ENCODE measurements at places on chromosomes 16 and 17.

DNA sequence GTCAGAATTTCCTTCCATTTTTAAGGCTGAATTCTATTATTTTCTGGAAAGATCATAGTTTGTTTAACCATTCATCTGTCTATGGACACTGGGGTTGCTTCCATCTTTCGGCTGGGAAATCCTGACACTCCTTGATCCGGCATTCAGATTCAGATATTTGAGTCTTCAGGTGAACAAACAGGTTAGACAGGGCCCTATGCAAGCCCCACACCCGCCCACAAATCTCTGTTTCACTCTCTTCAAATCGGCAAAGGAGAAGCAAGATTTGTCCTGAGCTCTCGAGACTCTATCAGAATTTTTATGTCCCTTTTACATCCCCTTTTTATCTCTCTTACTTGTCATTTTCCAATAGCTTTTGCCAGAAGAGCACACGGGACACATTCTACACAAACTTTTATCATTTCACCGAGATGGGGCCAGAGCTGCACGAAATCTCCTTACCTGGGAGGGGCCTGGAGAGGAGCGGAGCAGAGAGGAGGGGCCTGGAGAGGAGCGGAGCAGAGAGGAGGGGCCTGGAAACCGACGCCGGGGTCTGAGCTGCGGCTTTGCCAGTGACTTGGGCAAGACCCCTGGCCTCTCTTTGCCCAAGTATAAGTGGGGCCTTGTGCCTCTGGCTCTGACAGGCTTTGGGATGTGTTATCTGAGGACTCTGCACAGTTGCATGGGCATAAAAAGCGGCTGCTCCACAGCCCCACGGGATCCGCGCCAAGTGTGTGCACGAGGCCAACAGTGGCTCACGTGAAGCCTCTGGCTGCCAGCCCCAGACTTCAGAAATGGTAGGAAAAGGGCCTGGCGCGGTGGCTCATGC, 54.3 kb upstream of the RBFOX3 start:
- DNase-seq: no peak

DNA sequence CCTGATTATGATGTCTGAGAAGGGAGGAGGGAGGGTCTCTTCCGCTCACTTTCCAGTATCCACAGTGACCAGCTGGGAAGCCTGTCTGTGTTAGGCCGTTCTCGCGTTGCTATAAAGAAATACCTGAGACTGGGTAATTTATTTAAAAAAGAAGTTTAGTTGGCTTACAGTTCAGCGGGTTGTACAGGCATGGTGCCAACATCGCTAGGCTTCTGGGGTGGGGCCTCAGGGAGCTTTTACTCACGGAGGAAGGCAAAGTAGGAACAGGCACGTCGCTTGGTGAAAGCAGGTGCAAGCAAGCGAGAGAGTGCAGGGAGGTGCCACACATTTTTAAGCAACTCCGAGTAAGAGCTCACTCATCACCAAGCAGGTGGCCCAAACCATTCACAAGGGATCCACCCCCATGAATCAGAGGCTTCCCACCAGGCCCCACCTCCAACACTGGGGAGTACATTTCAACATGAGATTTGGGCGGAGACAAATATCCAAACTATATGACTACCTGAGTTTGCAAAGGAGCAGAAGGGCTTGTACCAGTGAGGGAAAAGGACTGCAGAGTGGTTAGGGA, 137.5 kb downstream of the CCDC182 start:
- no peak for DNase-seq

DNA sequence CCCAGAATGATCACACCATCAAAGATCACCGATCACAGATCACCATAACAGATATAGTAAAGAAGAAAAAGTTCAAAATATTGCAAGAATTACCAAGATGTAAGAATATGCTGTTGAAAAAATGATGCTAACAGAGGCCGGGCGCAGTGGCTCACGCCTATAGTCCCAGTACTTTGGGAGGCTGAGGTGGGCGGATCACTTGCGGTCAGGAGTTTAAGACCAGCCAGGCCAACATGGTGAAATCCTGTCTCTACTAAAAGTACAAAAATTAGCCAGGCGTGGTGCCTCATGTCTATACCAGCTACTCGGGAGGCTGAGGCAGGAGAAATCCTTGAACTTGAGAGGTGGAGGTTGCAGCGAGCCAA, 53.2 kb downstream of the CPPED1 start:
- no peak for DNase-seq

DNA sequence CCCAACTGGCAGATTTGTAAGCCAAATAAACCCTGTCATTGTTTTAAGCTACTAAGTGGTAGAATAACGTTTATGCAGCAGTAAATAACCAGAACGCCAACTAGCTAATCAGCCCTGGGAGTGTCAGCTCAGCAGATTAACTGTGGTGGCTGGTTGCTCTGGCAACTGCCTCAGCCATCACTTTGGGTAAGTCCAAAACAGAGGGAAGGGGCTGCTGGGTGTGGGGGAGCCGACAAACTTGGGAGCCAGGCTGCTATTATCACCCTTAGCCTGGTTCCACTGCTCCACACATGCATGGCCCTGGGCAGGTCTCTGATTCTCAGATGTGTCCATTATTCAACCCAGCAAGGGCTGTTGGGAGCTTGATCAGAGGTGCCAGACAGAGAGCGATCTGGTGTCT, 22.2 kb upstream of the RHOT1 start:
- DNase-seq: no peak

- DNase-seq: peak; percentile 53
Measured at GRCh38 chr17:43992641-43993040, 11.8 kb upstream of the NAGS start.

- peak; percentile 60 for DNase-seq
Measured at GRCh38 chr16:74275031-74275636, 21.5 kb upstream of the PSMD7 start.

- DNase-seq: no peak
Measured at GRCh38 chr16:6009151-6009550, 911.6 kb upstream of the EEF2KMT start.

GRCh38 chr17:36184023-36184765, 7.8 kb upstream of the TBC1D3B start:
- no peak for DNase-seq

GRCh38 chr16:49498666-49499413, 125.2 kb downstream of the C16orf78 start:
- no peak for DNase-seq

GRCh38 chr16:28538733-28539596, at the start of gene NUPR1:
NUPR1 (minus strand) TSS chr16:28538974; CDS start chr16:28538907, 67 bp downstream.
- no peak for DNase-seq

- DNase-seq: peak; percentile 56
Measured at GRCh38 chr17:48755356-48755755, 26.8 kb upstream of the HOXB13 start.

- DNase-seq: peak; percentile 75
Measured at GRCh38 chr16:75627851-75628250, 4.8 kb upstream of the ADAT1 start.

DNA sequence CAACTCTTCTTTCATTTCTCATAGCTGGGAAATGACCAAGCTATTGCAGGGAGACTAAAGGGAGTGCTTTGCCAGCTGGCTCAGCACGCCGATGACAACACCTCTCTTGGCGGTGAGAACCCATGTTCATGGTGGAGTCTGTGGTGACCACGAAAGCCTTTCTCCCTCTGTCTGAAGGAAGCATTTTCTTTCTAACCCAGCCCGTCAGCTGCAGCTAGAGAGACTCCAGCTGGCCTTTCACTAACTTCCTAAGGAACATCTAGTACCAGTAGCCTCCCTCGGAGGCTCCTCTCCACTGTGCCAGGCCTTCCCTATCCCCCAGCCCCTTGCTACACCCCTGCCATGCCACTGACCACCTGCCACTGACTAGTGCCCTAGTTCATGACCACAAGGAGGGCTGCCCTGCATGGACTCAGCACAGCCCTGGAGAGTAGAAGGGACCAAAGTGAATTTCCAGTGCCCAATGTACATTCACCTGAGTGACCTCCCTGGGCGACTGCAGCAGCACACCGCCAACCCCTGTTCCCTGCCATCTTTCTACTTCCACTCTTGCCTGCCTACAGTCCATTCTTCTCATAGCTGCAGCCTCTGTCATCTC, 81.3 kb downstream of the CBLN1 start:
- no peak for DNase-seq

GRCh38 chr16:78570399-78571141, 471.1 kb downstream of the WWOX start:
- DNase-seq: no peak

- no peak for DNase-seq
Measured at GRCh38 chr17:50027172-50027880, 28.6 kb upstream of the ITGA3 start.

GRCh38 chr16:20610211-20610891, 34.2 kb upstream of the ACSM2B start:
- no peak for DNase-seq

DNA sequence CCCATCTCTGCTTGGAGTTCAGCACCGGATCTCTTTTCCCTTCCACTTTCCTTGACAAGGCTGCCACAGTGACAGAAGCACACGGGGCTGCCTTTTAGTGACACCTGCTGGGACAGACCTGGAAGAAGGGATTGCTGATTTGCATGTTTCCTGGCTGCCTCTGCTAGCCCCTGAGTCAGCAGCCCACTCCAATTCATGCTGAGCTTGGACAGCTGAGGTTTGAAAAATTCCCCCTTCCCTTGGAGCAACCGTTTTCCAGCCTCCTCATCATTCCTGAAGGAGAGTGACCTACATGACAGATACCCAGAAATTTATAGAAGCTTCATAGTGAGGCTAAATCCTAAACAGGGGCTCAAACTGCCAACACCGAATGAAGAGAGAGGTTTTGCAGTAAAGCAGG, 18.8 kb upstream of the RBL2 start:
- DNase-seq: no peak

GRCh38 chr17:3531266-3532101, 26.1 kb downstream of the TRPV3 start:
- no peak for DNase-seq

- peak; percentile 81 for DNase-seq
Measured at GRCh38 chr17:78925234-78925633, at the start of gene TIMP2. TIMP2 (minus strand) TSS chr17:78925387; CDS start chr17:78925088, 299 bp downstream.

DNA sequence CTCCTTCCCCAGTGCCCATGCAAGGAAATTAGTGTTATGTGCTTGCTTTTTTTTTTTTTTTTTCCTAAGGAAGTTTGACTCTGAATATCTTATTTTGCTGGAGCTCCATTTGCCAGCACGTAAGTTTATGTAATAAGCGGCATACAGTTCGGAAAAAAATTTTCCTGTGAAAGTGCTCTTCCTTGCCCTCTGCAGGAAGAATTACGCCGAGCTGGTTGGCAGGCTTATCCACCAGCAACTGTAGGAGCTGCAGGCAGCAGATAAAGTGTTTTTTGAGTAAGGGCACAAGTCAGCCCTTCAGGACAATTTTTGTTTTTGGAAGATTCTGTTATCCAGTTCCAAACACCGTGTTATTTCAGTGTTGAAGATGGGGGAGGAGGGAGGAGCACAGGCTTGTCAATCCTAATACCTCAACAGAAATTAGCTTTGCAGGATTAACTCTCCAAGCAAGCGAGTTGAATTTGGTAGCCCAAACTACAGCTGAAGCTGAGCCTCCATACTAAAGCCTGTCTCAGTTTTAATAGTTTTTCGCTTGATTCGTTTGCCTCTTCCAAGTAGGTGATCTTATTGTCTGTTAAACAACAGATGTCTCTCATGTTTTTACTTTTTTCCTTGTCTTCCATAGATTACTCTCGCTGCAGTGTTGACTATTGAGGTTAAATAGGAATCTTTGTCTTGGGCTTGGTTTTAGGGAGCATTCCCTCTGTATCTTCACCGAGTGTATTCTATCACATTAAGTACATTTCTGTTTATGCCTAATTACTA, 1.1 kb downstream of the SPECC1 start:
- DNase-seq: peak; percentile 85

- DNase-seq: no peak
Measured at GRCh38 chr17:64109400-64109799, 20.5 kb downstream of the ERN1 start.

GRCh38 chr16:85248342-85248741, 136.1 kb upstream of the CIBAR2 start:
- no peak for DNase-seq

GRCh38 chr16:31132303-31132979, 3.1 kb downstream of the PRSS8 start:
- no peak for DNase-seq

- no peak for DNase-seq
Measured at GRCh38 chr17:76789235-76789788, 51.4 kb downstream of the MFSD11 start.

DNA sequence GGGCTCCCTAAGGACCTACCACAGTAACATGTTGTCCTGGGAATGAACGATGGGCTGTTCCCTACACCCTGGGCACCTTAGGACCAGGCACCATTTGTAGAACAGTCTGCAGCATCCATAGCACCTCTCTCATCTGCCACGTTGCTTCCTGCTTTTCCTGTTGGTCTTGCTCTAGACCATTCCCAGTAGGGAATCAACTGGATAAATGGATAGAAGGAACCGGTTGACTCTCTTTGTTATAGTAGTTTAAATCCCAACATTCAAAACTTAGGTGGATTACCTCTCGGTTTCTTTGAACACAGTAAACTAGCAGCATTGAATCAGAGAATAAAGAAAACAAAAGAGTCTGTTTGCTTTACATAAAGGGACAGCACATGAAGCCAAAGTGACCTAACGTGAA, 159.1 kb downstream of the HS3ST3B1 start:
- DNase-seq: no peak

- peak; percentile 45 for DNase-seq
Measured at GRCh38 chr17:51298508-51299371, 38.4 kb downstream of the UTP18 start.

- DNase-seq: no peak
Measured at GRCh38 chr17:59465949-59466307, 99.5 kb upstream of the DHX40 start.

DNA sequence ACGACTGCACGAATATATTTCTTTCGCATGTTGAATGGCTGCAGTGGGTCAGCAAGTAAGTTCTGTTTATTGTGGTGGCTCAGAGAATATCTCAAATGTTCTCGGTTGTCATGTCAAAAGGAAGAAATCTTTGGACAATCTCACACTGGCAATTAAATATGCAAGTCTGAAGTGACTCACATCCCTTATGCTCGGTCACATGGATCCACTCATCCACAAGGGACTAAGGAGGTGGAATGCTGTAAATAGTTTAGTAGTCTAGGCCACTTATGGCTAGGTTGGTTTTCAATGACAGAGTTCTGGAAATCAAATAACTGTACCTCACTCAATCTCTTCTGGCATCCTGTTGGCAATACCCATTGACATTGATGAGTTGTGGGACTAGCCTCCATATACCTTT, 33.0 kb upstream of the PMP22 start:
- no peak for DNase-seq

GRCh38 chr16:4384509-4384942, 12.9 kb downstream of the VASN start:
- peak; percentile 53 for DNase-seq

DNA sequence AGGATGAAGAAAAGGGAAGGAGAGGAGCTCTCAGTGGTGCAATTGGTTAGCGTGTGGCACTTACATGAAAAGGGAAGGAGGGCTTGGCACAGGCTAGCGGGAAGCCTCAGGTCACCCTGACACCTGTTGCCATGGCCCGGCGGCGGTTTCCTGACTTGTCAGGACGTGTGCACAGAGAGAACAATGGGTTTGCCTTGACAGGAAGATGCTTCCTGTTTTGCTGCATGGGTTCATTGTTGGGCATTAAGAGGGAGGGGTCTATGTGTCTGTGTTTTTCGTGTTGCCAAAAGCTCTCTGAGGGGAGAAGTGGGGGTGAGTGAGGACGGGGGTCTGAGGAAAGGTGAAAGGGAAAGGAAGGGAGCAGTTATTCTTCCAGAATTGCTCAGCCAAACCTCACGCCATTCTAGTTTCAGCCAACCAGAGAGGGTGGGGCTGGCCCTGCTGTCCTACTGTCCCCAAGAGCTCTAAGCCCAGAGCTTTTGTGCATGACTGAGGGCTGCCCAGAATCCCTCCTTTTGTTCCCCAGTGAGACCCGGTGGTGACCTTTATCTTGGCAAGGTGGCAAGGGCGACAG, 17.1 kb upstream of the CCR7 start:
- DNase-seq: peak; percentile 96

Data from KBM-7 (cell line).